ENCODE measurements at places on chromosomes 3 and 15.

GRCh38 chr15:60651734-60652141, 172.8 kb upstream of the ICE2 start:
- no peak for DNase-seq

GRCh38 chr3:8997151-8997550, 33.9 kb upstream of the RAD18 start:
- DNase-seq = no peak

- DNase-seq = peak; percentile 83
Measured at GRCh38 chr3:195537995-195538394, 5.1 kb downstream of the PPP1R2 start.

DNA sequence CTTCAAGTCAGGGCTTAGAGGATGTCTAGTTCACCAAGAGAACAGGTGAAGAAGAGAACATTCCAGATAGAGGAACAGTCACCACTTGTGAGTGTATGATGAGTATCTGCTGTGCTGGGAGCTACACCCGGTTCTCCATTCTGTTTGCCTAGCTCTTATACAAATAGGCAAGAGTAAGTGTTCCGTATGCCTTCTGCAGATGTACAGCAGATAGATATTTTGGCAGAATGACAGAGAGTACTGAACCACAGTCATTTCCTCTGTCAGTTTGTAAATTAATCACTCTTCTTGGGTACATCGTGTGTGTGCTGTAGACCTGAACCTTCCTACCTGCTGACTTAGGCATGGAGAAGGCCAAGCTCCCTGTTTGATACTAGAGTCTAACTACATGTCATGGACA, 108.3 kb upstream of the CTDSPL start:
- DNase-seq = peak; percentile 44

- DNase-seq = no peak
Measured at GRCh38 chr3:33246786-33247185, 28.2 kb upstream of the SUSD5 start.

GRCh38 chr3:49804141-49805041, 1.3 kb downstream of the INKA1 start:
- DNase-seq = no peak

DNA sequence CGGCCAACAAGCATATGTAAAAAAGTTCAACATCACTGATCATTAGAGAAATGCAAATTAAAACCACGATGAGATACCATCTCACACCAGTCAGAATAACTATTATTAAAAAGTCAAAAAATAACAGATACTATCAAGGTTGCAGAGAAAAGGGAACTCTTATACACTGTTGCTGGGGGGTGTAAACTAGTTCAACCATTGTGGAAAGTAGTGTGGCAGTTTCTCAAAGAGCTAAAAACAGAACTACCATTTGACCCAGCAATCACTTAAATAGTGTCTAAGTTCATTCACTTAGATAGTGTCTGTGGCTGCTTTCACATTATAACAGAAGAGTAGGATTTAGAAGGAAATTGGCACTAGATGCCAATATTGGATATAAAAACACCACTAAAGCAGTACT, 49.7 kb downstream of the CGGBP1 start:
- DNase-seq = no peak

DNA sequence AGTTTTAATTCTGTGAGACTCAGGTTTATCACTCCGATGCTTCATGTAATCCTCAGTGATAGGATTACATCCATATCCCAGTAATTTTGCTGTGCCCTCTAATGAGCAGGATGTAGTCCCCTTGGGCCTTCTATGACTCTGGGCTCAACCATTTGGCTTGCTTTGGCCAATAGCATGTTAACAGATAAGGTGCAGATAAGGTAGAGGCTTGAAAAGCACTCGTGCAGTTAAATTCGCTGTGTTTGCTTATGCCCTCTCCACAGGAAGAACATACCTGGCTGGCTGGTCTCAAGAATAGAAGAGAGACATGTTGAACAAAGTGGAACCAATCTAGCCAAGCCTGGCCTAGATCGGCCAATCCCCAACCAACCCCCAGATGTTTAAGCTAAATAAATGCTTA, 20.1 kb downstream of the CCDC13 start:
- DNase-seq = no peak

- no peak for DNase-seq
Measured at GRCh38 chr3:176632925-176633324, 564.4 kb downstream of the TBL1XR1 start.

DNA sequence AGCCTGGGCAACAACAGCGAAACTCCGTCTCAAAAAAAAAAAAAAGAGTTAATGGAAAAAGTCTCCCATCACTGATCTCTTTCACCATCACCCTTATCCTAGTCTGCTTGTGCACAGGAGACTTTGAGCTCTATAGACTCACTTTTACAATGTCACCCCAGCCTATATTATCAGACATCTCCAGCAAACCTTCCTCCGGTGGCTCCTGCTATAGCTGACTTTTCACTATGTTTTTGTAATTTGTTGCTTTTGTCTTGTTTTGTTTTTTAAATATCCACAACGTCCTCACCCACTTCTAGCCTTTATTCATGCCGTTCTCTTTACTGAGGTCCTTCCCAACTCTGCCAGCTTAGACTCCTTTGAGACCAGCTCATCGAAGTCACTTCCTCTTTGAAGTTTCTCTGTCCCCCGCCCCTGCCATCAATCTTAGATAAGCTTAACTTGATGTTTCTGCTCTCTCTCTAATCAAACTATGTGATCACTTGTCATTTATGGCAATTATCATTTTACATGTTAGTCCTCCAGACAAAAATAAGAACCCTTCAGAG, 82.7 kb upstream of the CHD2 start:
- DNase-seq = no peak

- no peak for DNase-seq
Measured at GRCh38 chr3:126557415-126557745, 1.4 kb downstream of the C3orf22 start.

Measured in activated CD4-positive, alpha-beta T cell treated with anti-CD3 and anti-CD28 coated beads, Interleukin-2, amount 50 U/mL, for 16 hours (primary cell).